CD4-positive, alpha-beta T cell treated with Interleukin-6 for 4 hours (primary cell): ENCODE measurements at places on chromosomes 2 and 18.

DNA sequence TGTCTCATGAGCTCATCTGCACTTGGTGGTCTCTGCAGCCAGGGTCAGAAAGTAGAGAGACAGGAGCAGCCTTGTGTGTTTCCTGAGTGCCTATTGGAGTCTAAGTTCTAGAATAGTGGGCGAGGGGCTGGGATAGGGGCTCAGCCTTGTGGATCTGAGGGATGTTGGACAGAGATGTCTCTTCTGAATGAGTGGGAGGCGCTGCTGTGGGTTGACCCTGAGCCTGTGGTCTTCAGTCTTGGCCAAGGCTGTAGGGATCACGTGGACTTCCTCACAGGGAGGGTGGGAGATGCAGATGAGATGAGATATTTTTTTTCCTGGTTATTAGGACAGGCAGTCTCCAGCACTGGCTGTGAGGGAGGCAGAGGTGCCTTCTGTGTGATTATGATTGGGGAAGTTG is 61.8 kb downstream of the RNF144A start:
- DNase-seq = no peak

DNA sequence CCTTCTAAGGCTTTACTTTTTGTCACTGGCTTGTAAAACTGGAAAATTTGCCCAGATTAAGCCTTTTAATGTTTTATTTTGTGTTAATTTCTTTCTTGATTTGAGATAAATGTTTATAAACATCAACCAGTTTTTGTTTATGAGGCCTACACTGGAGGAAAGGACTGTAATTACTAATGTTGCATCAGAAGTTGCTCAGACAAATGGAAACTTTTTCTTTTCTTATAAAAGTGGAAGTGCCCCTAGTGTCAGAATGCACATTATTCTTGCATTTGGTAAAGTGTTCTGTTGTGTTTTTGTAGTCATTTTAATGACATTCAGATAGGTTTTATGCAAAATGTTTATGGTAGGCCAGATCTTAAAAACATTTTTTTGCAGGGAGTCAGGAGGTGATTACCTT is 25.3 kb downstream of the LCLAT1 start:
- no peak for DNase-seq

DNA sequence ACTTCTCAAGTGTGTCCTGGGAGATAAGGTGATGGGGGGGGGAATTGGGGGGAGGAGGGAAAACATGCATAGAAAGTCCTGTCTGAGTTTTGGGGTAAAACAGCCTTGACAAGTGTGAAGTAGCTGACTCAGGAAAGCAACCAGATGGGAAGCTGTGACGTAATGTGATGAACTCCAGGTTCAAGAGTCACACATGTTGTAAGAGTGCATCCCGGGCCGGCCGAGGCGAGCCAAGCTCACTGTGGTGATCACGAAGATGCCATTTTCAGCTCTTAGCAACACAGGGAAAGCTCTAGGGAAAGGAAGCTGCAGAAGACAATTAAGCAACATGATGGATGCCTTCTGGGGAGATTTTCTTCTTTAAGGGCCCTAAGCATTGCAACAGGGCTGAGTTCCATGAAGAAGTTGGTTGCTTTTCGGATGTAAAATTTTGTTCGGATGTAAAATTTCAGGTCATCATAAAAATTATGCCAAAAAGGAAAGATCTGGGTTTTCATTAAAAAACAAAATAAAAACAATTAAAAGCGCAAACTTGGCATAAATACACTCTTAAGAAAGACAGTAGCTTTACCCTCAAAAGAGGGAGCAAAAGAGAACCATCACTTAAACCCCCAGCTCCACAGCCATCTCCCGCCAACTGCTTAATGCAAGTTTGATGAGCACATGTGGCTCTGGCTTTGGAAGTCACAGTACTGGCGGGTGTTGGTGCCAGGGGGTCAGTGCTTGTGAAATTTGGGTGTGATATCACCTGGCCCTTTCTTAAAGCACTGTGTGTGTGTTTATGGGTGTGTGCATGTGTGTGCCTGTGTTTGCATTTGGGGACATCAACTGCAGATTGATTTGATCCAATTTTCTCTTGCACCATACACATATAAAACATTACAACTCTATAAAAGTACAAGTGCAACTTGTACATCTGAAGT is 19.1 kb downstream of the SERTAD2 start:
- no peak for DNase-seq

DNA sequence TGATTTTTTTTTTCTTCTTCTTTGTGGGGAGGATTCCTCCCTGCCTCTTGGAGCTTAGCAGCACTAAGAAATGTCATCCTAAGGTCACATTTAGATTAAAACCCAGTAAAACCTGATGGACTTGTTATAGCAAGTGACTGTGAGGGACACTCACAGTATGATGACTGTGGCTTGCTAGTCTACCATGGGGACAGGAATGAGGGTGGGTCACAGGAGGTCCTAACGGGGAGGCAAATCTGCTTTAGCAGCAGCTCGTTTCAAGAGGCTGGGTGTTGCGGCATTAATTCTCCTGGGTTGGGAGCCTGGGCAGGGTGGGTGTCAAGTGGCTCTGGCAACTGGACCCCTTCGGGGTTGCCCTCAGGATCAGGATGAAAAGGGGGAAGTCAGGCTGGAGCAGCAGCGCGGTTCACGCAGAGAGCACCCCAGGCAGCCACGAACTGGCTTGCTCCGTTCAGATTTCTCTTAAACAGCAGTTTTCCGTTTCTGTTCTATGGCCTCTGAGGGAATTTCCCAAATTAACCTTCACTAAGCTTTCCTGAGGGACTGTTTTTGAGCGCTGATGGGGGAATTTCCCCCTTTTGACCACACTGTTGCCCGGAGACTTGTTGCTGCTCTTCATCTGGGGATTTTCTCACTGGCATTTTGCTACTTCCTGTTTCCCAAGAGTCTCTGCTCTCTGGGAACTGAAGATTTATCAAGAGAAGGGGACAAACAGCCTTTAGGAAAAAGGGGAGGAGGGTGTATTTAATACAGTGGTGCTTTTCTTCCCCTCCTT is 59.8 kb upstream of the PELI1 start:
- peak; percentile 24 for DNase-seq

- no peak for DNase-seq
These were observed 519.5 kb downstream of the PIK3C3 start for GRCh38 chr18:42474577-42474976.

DNA sequence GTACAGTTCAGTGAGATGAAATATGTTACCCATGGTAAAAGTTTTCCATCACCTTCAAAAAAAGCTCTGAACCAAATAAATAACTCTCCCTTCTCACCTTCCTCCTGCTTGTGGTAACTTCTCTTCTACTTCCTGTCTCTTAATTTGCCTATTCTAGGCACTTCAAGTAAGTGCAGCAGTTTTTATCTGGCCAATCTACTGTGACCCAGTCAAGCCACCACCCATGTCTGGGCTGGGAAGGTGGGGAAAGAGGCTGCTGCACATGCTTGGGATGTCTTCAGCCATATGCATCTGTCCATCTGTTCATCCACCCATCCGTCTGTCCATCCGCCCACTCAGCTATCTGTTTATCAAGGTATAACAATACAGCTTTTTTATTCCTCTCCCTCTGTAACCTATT is 31.6 kb downstream of the ZNF532 start:
- no peak for DNase-seq

- DNase-seq = no peak
These were observed 17.2 kb downstream of the PLB1 start for GRCh38 chr2:28513097-28513496.

DNA sequence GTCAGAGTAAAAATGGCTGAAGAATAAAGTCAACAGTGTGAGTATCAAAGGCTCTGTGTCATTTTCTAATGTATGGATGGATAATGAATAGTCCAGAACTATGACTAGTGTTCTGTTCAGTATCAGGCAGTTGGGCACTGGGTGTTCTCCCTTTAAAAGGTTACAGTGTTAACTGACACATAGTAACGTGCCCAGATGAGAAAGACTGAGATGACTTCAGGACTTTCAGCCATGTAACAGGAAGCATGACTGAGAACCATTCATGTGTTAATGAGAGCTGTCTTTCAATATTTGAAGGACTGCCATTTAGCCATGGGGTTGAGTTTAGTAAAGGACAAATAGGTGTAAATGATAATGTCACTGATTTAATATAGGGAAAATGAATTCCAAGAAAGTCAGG is 187.1 kb downstream of the GULP1 start:
- no peak for DNase-seq

GRCh38 chr2:222993920-222994650 is 57.9 kb upstream of the KCNE4 start:
- DNase-seq = no peak

GRCh38 chr2:173159791-173160463 is 84.3 kb downstream of the MAP3K20 start:
- DNase-seq = no peak
